Activated CD4-positive, alpha-beta memory T cell treated with anti-CD3 and anti-CD28 coated beads, Interleukin-2, amount 10 ng/mL, durations not matched to agents 7 days and 5 days (primary cell): ENCODE measurements at places on chromosomes 12 and 14.
A peak's percentile ranks its signal among the peaks of the same experiment; 100 is the strongest.

- DNase-seq, result no peak
These were observed 97.1 kb upstream of the PLEKHG7 start for GRCh38 chr12:92605621-92606170.

GRCh38 chr12:118144499-118144898 lies 8.6 kb downstream of the PEBP1 start:
- DNase-seq, result no peak

DNA sequence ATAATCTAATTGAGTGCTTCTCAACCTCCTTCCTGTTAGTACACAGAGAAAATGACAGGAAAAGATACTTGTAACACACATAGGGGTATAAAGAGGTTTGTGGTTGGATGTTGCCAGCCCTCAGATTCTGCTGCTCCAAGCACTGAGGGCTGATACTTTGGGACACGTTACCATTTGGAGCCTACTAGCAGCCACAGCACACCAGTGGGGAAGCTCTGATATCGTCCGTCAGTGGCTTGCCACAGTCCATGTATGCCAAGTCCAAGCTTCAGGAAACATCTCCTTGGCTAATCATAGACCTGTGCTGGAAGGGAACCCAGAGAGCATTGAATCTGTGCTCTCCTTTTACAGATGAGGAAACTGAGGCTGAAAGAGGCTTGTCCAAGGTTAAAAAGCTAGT lies 22.3 kb downstream of the B4GALNT3 start:
- DNase-seq, result no peak

- no peak for DNase-seq
These were observed 143.3 kb downstream of the NTF3 start for GRCh38 chr12:5575232-5575631.

GRCh38 chr12:26651566-26652188 lies 181.3 kb downstream of the ITPR2 start:
- peak; percentile 48 for DNase-seq

GRCh38 chr12:130981074-130981742 lies 27.5 kb downstream of the ADGRD1 start:
- DNase-seq, result no peak

GRCh38 chr14:36974985-36975384 lies 197.4 kb downstream of the SLC25A21 start:
- no peak for DNase-seq

GRCh38 chr12:8058506-8058905 lies 7.7 kb downstream of the C3AR1 start:
- no peak for DNase-seq

DNA sequence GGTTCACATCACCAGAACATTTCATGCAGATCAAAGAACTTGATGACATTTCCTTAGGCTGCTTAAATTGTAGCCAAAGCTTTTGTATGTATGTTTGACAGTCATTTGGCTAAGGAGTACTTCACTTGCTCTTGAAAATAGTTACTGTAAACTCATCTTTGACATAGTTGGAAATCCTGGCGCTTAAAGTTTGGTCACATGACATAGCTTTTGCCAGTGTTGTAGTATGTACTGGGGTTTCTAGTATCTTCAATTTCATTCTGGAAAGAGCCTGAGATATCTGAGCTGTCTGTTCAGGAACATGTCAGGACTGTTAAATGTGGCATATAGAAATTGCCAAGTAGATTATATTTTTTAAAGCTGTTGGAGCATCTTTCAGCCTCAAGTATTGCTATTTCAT lies 55.7 kb downstream of the WDR20 start:
- no peak for DNase-seq

DNA sequence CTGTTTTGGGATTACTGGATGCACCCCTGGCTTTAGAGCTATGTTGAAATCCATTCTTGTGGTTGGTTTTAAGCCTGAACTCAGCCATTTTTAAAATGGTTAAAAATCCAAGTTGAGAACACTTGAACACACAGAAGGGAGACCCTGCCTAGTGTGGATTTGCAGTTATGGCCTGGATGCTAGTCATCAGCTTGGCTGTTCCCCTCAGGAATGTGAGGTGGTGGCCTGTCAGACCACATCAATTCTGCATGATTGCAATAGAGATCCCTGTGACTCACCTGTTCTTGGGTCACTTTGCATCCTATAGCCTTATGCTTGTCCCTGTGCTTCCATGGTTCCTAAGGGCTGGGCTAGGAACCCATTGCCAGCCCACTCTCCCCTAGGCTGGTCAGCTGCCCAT lies 454.1 kb downstream of the ATP23 start:
- DNase-seq, result no peak

DNA sequence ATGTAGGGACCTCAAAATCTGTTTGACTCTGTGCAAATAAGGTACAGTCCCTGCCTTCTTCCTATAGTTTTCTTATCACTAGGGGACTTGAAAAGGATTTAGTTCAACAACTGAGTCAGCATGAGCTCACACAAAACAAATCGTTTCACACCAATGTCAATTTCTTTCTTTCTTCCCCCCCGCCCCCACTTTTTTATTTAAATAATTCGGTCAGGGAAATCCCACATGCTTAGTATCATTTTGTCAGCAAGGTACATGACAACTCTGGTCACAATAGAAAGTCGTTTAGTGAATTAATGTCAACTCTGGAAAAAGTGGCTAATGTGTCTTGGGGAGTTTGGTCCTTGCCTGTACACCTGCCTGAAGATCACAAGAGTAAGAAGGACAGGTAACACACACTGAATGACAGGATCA lies 232.2 kb upstream of the PLEKHG7 start:
- DNase-seq, result no peak

GRCh38 chr14:36935976-36936678 lies 236.3 kb downstream of the SLC25A21 start:
- no peak for DNase-seq

DNA sequence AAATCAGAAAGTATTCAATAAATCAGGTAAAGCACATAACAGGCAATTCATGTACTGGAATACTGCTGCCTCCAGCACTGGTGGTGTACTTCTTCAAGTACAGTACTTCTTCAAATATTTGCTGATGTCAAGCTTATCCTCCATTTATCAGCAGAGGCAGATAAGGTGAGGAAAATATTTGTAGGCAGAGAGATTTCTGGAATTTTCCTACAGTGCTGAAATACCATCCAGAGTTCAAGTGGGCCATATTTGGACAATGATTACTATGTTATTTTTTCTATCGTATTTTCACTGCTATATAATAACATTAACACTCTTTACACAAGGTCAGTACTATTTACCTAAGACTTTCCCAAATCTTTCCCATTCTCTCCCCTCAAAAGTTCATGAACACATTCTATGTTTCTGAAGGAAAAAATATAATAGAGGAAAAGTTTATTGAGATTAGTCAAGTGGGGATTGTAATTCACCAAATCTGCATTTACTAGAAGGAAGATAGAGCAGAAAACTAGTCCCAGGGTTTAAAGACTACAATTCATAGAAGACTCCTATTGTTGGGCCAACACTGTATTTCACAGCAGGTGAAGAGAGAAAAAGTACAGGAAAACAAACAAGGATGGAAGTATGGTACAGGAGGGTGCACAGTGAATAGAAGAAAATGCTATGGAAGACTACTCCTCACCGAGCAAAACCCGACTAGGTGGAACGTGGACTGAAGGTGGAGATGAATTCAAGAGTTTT lies 141.1 kb downstream of the PAWR start:
- DNase-seq, result no peak

DNA sequence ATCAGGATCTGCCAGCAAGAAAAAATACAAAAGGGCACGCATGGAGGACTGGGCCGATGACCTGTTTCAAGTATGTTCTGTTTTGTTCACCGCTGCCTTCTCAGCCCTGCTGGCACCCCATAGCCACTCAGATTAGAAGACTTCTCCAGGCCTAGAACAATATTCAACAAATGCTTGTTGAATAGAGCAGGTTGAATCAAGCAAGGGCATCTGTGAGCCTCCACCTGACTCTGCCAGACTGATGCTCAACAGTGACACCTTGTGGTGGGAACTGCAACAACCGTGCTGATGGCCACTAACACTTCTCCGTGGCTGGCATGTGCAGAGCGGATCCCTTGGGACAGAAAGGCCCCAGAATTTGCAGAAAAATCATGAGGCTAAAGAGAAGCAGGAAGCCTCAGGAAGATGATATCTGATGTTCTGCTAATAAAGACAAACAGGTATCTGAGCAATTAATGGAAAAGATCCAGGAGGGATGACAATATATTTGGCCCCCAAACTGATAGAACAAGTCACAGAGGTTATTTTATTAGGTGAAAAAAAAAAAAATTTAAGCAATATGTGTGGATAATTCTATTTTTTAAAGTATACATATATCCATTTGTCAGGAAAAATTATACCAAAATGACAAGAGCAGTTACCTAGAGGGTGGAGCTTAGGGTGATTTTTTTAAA lies 114.3 kb downstream of the KSR2 start:
- peak; percentile 55 for DNase-seq

DNA sequence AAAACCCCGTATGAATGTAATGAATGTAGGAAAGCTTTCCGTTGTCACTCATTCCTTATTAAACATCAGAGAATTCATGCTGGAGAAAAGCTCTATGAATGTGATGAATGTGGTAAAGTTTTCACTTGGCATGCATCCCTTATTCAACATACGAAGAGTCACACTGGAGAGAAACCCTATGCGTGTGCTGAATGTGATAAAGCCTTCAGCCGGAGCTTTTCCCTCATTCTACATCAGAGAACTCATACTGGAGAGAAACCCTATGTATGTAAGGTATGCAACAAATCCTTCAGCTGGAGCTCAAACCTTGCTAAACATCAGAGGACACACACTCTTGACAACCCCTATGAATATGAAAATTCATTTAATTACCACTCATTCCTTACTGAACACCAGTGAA lies 23.8 kb downstream of the ZNF891 start:
- no peak for DNase-seq

- no peak for DNase-seq
These were observed 58.0 kb upstream of the DAAM1 start for GRCh38 chr14:59130462-59130861.

- no peak for DNase-seq
These were observed 164.6 kb downstream of the SLC15A5 start for GRCh38 chr12:16112612-16113560.

- no peak for DNase-seq
These were observed 97.6 kb downstream of the GARIN6 start for GRCh38 chr12:99745121-99745520.

GRCh38 chr14:32256576-32256975 lies 53.5 kb upstream of the RNU6-8 start:
- no peak for DNase-seq

DNA sequence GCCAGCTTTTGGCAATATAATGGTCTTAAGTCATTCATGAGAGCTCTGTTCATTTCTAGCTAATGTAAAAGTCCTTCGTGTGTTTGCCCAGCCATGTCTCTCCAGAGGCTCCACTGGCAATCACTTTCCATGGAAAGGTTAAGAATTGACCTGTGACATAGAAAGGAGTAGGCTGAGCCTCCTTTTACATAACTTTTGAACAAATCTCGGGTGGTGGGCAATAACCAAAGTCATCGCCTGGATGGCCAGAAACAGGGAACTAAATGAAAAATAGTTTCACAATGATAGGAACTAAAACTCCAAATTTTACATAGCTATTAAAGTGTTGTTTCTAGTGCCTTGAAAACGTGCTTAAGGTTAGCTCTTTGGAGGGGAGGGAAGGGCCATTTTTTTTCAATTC lies 6.5 kb downstream of the BHLHE41 start:
- DNase-seq, result no peak
